ENCODE measurements at places on chromosomes 12 and 14. TPM values are rescaled to one million over a fixed set of nuclear protein-coding genes. Genes with fewer than 3 reads are reported as not detected.

SLC8A3 gene
- total RNA-seq = 70.4 TPM

RND1 gene
- 26.1 TPM for total RNA-seq

OTOGL gene
- total RNA-seq = 0.46 TPM

FBLN5 gene
- total RNA-seq = 10.1 TPM

PTMS gene
- total RNA-seq = 84.2 TPM

NTN4 gene
- total RNA-seq = 16.4 TPM

C12orf54 gene
- total RNA-seq = not detected

KCNA5 gene
- 12.9 TPM for total RNA-seq

UNC79 gene
- total RNA-seq = 41.3 TPM

KCNK13 gene
- 3.0 TPM for total RNA-seq

TAS2R9 gene
- total RNA-seq = 0.92 TPM

SDR9C7 gene
- 0.23 TPM for total RNA-seq

TAMALIN gene
- total RNA-seq = 3.2 TPM

DRAM1 gene
- total RNA-seq = 1.2 TPM

KRT83 gene
- total RNA-seq = not detected

All from diencephalon (tissue), 1 donor.